Hindlimb muscle (tissue), 1 donor: ENCODE measurements at places on chromosomes 13 and 19. TPM values are rescaled to one million over a fixed set of nuclear protein-coding genes. Genes with fewer than 3 reads are reported as not detected.
A peak's percentile ranks its signal among the peaks of the same experiment; 100 is the strongest.

DNA sequence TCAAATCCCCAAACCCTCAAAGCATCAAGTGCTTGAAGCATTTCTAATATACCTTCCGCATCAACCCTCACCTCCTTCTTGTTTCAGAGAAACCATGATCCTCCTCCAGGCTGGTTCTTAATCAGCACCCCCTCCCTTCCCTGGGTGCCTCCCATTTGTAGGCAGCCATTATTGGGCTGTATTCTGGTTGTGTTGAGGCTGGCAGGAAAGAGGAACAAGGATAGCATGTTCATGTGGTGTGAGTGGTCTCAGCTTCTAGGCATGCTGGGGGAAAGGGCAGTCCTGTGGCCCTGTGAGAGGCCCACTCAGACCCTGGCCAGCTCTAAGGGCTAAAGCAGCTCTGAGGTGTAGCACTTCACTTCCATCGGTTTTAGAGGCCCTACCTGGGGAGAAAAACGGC, 18.9 kb upstream of the TRIM13 start:
- no peak for DNase-seq

DNA sequence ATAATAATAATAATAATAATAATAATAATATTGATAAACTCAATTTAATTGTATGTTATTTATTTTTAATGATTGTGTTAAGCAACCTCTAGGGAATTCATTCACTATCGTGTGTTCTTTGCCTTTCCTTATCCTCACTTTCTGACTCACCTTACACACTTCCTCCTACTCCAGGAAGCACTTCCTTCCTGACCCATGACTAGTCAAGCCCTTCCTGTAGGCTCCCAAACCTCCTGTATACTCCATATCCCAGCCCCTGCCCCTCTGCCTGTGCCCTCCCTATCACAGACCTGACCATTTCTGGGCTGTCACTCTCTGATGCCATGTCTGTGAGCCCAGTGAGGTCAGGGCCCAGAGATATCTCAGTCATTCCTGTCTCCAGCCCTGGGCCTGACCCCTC, 7.6 kb downstream of the LGALS4 start:
- no peak for DNase-seq

GRCh38 chr19:39543477-39543857, 3.5 kb upstream of the EID2 start:
- no peak for DNase-seq

DNA sequence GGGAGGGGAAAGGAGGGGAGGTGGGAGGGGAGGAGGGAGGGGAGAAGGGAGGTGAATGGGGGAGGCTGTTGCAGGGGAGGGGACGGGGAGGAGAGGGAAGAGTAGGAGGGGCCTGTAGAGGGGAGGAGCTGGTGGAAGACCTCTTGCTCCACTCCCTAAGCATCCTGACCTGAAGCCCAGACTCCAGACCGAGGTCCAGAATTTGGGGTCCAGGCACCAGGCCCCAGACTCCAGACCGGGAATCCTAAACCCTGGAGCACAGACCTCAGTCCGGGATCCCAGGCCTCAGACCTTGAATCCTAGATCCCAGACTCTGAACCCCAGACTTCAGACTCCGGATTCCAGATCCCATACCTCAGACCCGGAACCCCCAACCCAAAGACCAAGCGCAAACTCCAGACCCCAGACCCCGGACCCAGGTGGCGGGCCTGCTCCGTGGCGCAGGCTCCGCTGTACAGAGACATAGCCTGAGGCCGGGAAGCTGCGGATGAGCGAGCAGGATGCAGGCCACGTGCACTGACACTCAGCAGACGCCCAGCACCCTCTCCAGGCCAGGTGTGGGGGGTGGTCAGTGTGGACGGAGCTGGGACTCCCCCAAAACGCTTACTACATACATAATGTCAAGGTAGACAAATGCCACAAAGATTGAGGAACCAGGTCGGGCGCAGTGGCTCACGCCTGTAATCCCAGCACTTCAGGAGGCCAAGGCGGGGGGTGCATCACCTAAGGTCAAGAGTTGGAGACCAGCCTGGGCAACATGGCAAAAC, 710 bp upstream of the BTBD2 start:
- peak; percentile 76 for DNase-seq

DNA sequence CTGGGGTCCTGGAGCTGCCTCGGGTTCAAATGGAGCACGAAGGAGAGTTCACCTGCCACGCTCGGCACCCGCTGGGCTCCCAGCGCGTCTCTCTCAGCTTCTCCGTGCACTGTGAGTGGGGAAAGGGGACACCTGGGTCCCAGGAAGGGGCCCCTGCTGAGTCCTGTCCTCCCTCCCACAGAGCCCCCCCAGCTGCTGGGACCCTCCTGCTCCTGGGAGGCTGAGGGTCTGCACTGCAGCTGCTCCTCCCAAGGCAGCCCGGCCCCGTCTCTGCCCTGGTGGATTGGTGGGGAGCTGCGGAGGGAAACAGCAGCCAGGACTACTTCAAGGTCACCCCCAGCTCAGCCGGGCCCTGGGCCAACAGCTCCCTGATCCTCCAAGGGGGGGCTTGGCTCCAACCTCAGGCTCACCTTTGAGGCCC, 11.0 kb upstream of the SIGLEC11 start:
- DNase-seq, result no peak

DNA sequence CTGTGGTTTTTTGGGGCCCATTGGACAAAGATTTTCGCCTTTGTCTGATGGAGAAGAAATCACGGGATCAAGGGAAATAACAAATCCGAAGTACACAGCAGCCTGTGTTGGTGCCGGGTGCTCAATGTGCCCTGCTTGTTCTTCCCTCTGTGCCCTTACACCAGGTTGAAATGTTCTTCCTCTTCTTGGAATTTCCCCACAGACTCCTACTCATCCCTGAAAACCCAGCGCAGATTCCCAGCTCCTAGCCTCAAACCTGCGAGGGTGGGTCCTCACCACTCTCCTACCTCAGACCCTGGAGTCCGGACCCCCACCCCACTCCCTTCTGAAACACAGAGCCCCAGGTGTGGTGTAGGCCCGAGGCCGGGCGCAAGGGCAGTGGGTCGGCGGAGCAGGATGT, 4.9 kb upstream of the ACP4 start:
- DNase-seq, result no peak

DNA sequence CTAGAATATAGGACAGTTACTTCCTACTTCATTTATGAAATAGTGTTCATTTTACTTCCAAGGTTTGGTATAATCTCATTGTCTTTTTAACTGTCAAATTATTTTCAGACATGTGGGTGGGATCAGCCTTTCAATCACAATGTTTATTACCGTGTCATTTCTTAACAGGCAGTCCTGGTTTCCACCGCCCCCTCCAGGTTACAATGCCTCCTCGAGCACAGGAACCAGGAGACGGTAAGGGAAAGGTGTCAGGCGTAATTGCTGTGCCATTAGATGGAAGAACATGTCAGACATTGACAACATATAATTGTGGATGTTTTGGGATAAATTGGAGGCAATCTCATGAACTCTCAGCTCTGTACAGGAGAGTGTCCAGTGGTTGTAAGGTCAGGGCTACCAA, 36.5 kb downstream of the SCEL start:
- no peak for DNase-seq

GRCh38 chr13:102702965-102703725, 8.3 kb upstream of the METTL21C start:
- no peak for DNase-seq

- peak; percentile 56 for DNase-seq
These were observed 67.8 kb upstream of the CSNK1A1L start for GRCh38 chr13:37173214-37173613.

DNA sequence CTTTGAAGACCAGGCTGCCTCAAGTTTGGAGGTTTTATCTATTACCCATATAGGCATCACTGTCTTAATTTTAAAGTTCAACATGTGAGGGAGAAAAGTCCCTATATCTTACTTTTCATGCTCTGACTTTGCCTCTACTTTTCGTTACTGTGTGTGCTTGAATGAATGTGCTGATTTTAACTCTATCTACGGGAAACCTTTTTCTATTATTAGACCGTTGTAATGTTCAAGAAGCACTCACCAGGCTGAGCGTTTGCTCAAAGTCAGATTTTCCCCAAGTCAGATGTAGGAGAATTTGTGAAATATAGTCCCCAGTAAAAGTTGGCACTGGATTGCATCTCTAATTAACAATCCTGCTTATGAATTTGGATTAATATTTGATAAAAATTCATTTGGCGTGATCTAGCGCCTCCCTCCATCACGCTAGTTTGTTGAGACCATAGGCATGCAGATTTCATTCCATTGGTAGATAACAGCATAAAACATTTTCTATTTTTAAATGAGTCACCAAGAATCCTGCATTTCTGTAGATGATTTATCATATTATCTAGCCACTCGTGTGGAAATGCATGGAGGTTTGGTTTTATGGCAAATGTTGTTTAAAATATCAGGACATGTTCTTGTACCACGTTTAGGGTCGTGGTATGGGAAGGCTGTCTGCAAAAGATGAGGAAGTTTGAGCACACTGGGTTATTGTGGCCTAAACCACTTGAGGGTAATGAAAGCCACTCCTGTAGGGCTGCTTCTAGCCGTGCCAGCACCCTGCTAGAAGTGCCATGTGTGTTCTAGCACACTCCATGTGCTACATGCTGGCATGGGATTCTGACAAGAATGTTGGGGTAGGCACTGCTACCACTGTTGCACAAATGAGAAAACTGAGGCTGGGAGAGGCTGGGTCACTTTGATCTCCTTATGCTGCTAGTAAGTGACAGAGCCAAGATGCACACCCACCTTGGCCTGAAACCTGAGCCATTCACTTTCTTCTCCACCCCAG, 179.4 kb downstream of the FGF9 start:
- DNase-seq, result no peak

DNA sequence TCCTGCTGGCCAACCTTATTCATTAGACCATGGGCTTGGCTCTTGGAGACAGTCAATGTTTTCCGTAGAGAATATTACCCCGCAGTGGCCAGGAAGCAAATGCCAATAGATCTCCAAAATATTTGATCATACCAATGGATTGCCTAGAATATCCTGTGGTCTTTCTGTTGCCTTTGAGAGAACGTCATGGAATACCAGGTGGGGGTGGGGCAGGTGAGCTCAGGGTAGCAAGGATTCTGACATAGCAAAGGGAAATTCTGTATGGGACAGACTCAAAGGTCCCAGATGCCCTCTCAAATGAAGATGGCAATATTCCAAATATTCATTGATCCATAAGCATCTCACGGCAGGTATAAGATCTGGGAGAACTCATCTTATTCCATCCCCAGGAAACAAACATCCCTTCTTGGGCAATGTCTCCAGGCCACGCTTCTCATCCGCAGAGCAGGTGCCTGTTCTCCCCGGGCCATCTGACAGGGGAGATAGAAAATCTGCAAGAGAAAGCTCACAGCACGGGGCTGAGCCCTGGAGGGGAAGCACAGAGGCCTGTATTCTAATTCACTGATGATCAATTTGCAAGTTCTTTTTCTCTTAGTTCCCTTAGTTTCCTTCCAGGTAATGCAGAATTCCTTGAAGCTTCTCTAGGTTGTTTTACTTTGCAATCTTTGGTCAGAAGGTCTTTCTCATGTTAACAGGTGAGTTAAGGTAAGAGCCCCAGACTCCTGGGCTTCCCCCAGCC, 69.6 kb upstream of the TSHZ3 start:
- DNase-seq, result no peak

DNA sequence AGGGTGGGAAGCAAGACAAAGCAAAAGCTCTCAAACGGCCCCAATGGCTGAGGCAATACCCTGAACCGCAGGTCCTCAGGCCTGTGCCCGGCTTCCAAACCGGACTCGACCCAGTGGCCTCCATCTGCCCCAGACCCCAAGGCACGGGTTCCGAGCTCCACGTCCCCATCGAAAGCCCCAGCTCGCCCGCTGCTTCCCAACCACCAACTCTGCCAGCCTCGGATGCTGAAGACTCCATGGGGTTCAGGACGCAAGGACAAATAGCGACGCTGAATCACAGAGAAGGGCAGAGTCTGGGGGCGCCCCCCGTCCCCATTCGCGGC, 559 bp downstream of the POLR2E start:
- DNase-seq, result no peak

- DNase-seq, result no peak
These were observed 369.2 kb downstream of the GPC5 start for GRCh38 chr13:91767651-91768050.

GRCh38 chr13:60402022-60402421, 5.0 kb downstream of the TDRD3 start:
- no peak for DNase-seq

GRCh38 chr19:6794686-6795431, 22.4 kb downstream of the VAV1 start:
- DNase-seq, result no peak

- DNase-seq, result no peak
These were observed 70.0 kb downstream of the ATP11A start for GRCh38 chr13:112759827-112760226.

GRCh38 chr13:30339738-30340330, 32.5 kb upstream of the KATNAL1 start:
- no peak for DNase-seq

DNA sequence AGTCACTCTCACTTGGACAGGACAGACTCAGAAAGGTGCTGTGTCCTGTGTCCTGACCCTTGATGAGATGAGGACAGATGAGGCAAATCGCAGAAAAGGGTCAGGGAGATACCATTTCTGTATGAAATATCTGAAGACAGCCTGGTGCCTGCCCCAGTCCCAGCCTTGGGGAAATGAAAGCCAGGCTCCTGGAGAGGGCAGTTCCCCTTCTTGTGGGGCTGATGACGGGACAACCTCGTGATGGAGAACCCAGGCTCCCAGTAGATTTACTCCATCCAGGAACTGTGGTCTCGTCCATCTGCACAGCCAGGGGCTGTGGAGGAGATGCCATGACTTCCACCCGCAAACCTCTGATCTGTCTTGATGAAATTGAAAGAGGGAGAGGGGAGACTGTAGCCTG, 13.8 kb downstream of the LILRB1 start:
- peak; percentile 19 for DNase-seq

- DNase-seq, result no peak
These were observed 6.3 kb upstream of the JUNB start for GRCh38 chr19:12784871-12785430.

KIR3DL1 gene
- not detected for polyA plus RNA-seq

ZNF541 gene
- 0.12 TPM for polyA plus RNA-seq

PRTN3 gene
- 6.1 TPM for polyA plus RNA-seq

SARS2 gene
- polyA plus RNA-seq, result 31.1 TPM

TEX29 gene
- 0.63 TPM for polyA plus RNA-seq

TMC4 gene
- polyA plus RNA-seq, result 5.7 TPM

DIS3 gene
- 17.2 TPM for polyA plus RNA-seq

ZNF763 gene
- polyA plus RNA-seq, result 2.4 TPM

NKPD1 gene
- 0.21 TPM for polyA plus RNA-seq

LILRA1 gene
- polyA plus RNA-seq, result 0.56 TPM

CCL25 gene
- not detected for polyA plus RNA-seq

RHPN2 gene
- polyA plus RNA-seq, result 0.84 TPM

KIR2DL4 gene
- not detected for polyA plus RNA-seq

METTL21C gene
- 17.5 TPM for polyA plus RNA-seq
